ENCODE measurements at places on chromosomes 2 and 18. TPM values are rescaled to one million over a fixed set of nuclear protein-coding genes. Genes with fewer than 3 reads are reported as not detected.

The ACP1 gene
- 91.1 TPM for total RNA-seq

- DNase-seq: no peak
These were observed 364.8 kb downstream of the TNS1 start for GRCh38 chr2:217638031-217638430.

- DNase-seq: no peak
These were observed 15.1 kb upstream of the MBD2 start for GRCh38 chr18:54239601-54240000.

DNA sequence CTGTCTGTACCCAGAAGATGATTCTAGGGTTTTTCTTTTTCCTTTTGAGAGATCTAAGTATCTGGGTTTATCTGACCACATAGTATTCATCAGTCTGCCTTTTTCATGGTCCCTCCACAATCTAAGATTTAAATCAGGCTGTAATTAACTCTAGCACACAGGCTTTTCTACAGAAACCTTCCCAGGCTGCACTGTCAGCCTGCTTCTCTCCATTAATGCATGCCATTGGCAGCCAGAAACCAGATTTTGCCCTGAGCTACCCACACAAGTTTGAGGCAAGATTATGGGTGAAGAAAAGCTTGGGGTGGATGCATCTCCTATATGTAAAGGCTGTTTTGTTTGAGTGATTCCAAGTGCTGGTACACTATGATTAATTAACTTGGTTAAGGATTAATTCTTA lies 45.7 kb upstream of the EML4 start:
- no peak for DNase-seq

DNA sequence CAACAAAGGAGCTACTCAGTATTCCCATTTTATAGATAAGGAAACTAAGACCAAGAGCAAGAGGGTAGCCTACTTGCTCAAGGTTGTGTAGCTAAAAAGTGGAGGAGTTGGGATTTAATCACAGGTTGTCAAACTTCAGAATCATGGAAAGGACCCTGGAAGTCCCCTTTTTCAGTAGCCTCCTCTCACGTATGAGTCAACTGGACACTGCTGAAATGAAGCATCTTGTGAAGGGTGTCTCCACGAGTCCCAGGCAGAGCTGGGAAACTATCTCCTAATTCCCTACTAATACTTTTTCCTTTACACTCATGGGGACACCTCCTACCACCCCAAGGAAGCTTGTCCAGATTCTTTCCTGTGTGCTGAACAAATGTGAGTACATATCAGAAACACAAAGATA lies 155.8 kb downstream of the RHBDD1 start:
- no peak for DNase-seq

DNA sequence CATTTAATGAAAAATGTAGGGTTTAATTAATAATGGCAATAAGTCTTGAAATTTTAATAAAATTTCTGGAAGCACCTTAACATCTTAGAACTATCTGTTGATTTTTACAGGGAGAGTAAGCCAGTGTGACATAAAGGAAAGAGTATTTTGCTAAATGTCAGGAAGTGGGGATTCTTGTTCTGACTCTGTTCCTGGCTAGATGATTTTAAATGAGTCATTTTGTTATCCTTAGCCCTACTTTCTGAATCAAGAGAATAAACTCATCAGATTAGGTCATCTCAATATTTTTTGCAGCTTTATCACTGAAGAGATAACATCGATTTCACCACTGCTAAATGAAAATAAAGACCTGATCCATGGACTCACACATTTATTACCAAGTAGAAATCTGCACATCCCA lies 377.5 kb upstream of the CYRIA start:
- no peak for DNase-seq

DNA sequence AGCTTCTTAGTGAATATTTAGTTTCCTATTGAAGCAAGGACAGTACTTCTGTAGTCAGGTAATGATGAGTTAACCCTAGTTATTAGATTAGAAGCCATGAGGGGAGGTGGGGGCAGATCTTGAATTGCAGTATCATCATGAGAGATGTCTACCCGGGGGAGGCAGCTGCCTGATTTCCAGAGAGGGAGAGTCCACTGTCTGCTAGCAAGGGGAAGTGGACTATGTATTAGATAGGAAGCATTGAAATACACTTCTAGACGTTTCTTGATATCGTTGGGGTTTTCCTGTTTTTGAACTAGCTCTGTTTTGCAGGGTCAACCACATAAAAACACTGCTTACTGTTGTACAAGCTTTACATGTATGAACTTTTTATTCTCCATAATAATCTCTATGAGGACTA lies 38.8 kb downstream of the APLF start:
- no peak for DNase-seq

DNA sequence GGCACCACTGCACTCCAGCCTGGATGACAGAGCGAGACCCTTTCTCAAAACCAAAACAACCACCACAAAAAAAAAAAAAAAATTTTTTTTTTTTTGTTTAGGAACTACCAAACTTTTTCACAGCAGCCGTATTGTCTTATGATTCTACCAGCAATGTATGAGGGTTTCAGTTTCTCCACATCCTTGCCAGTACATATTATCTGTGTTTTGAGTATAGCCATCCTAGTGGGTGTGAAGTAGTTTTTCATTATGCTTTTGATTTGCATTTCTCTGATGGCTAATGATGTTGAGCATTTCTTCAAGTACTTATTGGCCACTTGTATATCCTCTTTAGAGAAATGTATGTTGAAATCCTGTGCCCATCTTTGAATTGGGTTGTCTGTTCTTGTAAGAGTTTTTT lies 51.7 kb downstream of the COX7A2L start:
- DNase-seq: no peak

Measured in left colon (tissue), 2 donors.